ENCODE measurements at places on chromosomes 3 and 15.

DNA sequence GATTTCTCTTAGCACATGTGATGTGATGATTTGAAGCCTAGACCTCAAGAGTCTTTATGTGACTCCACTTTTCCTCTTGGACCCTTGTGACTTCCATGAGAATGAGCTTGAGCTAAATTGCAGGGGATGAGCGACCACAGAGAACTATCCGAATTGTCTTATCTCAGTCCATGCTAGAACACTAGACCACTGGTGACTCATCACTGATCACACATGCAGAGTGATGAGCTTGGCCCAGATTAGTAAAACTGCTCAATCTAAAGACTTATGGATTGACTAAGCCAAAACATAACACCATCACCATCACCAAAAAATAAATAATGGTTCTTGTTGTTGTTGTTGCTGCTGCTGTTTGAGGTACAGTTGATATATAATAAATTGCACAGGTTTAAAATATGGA lies 114.1 kb upstream of the CFAP20DC start:
- DNase-seq: no peak

- peak; percentile 75 for DNase-seq
Measured at GRCh38 chr3:40317061-40317855, 7.8 kb downstream of the EIF1B start.

DNA sequence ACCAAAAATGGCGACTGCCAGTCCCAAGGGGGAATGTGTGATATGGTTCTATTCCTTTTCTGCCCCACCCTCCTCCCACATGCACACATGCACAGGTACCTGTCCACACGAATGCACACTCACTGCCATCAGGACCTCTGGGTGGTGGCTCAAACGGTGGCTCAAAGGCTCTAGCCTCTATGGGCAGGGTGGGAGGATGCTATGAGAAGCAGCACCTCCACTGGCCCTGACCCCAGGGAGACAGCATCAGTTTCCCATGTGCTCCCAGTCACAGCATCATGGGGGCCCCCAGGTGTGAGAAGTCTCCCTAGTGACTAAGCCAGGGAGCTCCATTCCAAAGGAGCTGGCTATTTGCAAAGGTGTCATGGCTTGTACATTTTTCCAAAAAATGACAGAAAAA lies 15.9 kb downstream of the SEMA3G start:
- no peak for DNase-seq

DNA sequence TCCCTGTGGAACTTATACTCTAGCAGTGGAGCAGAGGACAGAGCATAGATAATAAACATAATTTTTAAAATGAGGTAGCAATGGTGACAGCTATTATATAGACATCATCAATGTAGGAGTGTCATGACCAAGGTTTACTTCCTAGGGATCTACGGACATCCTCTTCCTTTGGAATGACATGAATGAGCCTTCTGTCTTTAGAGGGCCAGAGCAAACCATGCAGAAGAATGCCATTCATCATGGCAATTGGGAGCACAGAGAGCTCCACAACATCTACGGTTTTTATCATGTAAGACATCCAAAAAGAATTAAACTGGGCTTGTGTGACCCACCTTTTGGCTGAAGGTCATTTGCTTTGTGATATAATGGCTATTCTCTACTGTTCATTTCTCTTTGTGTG lies 30.1 kb upstream of the CAPN3 start:
- no peak for DNase-seq

- DNase-seq: no peak
Measured at GRCh38 chr3:134847349-134847748, 52.3 kb downstream of the EPHB1 start.

- DNase-seq: no peak
Measured at GRCh38 chr15:70528816-70529215, 234.5 kb downstream of the UACA start.

- DNase-seq: peak; percentile 59
Measured at GRCh38 chr3:105353485-105354161, 13.1 kb upstream of the ALCAM start.

DNA sequence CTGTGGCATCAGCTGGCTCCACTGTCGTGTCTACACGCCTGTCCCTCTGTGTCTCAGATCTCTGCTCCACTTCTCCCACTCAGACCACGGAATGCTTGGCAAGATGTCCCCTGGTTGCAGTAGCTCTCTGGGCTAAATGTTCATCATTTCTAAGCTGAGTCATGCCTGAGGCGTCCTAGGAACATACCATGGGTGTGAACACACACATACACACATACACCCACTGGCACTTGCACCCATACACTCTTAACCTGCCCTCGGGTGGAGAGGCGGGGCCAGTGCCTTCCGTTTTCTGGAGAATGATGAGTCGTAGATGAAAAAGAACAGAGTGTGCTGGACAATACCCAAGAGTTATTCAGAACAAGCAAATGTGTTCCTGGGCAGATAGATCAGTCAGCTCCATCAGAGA lies 72.4 kb downstream of the SENP2 start:
- no peak for DNase-seq

DNA sequence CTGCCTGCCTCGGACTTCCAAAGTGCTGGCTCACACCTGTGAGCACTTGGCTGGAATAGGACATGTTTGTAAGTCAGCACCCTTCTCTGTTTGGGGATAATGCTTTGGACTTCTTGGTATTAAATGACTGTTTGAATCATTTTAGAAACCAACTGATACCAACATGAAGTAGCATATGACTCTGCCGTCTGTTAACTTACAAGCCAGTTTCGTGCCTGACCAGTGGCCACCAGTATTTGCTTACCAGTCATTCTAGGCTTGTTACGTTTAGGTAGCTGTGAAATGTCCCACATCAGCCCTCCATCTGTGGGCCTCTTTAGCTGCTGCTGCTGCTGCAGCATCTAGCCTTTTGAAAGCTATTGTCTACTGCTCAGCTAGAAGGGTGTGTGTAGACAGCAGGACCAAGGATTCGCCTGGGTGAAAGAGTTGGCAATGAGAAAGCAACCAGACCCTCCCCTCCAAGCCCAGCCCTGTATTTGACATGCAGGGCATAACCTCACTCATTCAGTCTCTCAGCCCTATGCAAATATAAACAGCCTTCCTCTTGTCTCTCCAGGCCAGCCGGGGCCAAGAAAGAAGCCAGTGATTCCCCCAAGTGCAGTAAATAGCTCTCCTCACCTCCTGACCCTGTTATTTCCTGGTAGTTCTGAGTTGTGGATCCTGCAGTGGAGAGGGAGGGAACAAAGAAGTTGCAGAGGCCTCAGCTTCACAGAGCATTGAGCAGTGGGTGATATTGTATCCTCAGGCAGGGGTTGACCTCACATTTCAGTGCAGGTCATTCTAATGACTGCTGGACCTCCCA lies 51.0 kb downstream of the NKIRAS1 start:
- DNase-seq: peak; percentile 65

DNA sequence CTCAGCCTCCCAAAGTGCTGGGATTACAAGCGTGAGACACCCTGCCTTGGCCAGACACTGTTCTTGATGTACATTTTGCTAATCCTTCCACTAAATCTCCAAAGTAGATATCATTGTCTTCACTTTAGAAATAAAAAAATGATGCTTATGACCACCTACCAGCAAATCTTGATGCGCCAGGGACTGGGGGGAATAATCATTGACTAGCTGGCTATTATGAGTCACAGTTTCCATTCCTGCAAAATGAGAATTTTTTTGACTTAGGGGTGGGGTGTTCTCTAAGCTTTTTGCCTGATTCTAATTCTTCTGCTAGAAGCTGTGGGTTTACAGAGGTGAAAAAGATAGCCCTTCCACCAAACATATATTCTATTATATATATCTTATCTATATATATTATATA lies 17.1 kb upstream of the RFC4 start:
- no peak for DNase-seq

DNA sequence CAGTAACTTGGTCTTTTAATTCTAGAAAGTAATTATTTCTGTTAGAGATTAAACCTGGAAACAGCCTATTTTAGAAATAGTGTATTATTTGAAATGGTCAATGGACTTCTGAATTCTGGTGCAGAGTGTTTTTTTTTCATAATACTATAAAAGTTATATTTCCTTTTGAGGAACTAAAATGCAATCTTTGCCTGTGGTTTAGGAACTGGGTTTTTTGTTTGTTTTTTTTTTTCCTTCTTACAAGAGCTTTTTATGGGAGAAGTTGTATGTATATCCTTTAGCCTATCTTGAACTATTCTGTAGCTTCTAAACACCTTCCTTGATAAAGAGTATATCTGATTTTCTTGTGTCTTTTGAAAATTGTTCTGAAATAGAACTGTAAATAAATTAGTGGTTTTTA lies 88.3 kb downstream of the ARIH1 start:
- DNase-seq: no peak

GRCh38 chr15:63505842-63506222 lies 1.4 kb downstream of the USP3 start:
- no peak for DNase-seq

DNA sequence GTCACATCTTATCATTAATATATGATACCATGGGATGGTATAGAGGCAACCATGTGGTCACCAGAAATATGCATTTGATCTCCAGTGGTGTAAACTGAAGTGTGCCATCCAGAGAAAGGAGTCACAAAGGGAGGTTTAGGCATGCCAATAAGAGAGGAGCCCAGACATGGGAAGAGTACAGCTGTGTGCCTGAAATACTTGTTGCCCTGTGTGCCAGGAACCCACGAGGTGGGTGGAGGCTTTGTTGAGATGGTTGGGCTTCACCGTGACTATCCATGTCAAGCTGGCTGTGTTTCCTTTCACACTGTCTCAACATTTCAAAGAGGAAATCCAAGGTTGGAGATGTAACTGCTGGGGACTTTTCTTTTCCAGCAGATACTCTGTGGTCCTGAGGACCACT lies 43.5 kb downstream of the CACNA2D3 start:
- DNase-seq: no peak

DNA sequence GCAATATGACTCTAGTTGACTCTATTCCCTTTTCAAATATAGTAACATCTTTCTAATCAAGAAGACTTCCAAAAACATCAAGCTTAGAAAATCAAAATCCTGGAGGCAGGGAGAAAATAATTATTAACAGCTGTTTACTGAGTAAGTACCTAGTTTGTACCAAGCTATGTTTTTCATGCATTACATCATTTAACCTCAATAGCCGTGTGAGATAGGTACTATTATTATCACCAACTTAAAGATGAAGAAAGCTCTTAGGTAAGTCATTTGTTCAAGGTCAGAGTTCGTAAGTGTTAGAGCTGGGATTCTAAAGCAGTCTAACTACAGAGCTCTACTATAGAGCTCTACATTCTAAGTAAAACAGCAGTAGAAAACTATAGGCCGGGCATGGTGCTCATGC lies 41.6 kb downstream of the GSK3B start:
- DNase-seq: no peak

DNA sequence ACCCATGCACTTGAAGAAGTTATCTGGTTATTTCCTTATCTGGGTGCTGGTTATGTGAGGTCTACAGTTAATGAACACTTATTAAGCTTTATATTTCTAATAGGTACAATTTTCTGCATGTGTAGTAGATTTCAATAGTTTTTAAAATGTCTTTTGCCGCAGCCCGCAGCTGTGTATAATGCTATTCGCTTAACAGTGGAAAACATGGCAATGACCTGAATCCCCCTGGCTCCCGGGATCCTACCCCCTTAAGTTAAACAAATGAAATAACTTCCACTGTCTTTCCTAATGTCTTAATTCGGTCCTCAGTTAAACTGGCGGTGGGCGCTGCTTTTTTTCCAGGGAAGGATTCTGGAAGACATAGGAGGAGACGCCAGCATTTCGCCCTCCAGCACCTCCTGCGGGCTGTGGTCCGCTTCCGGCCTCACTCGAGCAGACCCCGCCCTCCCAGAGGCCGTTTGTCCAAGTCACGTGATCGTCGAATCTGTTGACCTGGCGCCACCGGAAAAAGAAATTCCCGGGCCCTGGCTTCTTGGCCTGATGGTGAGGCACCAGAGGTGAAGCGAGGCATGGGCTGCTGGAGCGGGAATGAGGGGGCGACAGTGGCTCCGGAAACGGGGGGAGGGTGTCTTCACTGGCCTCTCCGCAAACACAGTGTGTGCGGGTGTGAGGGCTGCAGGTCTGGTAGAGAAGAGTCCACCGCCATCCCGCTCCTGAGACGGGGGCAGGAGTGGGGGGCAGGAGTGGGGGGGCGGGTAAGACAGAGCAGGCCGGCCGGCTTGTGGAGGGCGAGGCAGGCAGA lies 45.6 kb upstream of the CSPG4 start:
- DNase-seq: peak; percentile 90

DNA sequence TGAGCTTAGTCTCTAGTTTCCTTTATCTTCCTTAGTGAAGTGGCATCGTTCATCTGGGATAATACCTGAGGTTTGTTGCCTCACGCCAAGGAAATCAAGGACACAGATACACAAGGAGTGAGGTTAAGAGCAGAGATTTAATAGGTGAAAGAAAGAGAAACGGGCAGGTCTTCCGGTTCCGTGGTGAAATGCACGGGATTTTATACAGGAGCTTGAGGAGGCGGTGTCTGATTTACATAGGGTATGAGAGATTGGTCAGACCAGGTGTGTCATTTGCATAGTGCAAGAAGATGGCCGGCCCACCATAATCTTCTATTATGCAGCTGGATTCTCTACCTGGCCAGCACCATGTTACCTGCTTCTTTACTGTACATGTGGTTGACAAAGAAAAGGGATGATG lies 17.2 kb downstream of the ARRDC4 start:
- no peak for DNase-seq

DNA sequence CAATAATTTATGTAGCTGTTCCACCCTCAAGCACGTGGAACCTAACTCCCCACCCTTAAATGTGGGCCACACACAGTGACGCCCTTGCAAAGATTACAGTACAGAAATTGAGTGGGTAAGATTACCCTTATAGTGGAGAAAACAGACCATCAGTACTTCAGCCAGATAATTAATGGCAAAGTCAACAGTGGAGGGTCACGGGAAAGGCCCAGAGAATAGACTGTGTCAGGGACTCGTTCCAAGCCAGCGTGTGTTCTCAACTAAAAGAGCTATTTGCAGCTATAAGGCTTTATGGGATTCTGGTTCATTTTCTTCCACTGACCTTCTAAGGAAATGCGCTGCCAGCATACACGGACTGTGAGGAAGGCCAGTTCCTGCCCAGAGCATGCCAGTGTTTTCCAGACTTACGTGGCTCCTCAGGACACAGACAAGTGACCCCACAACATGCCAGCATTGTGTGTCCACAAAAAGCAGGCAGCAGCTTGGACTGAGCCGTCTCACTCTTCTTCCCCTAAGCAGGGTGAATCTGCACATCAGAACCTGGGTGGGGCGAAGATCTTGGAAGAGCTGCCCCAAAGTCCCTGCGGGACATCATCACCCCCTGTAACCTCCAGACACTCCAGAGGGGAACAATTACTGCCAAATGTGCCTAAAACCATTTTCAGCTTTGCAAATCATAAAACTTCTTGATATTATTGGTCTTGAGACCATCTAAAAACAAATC lies 428.5 kb downstream of the OCA2 start:
- DNase-seq: no peak

- DNase-seq: no peak
Measured at GRCh38 chr3:187015903-187016638, 85.7 kb downstream of the ST6GAL1 start.

DNA sequence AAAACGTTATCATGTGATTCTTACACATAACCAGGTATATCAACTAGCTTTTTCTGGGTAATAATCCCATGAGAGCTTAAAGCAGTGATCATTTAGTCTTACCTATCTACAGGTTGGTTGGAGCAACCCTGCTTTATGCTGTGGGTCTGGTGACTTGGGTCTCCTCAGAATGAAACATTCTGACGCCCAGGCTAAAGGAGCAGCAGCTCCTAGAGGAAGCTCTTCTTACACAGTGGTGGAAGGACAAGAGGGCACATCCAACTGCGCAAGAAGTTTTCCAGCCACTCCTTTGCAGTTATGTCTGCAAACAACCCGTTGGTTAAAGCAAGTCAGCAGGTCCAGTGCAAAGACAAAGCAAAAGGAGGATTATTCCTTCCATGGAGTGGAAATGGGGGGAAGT lies 377.5 kb downstream of the EDEM1 start:
- no peak for DNase-seq
